ENCODE measurements at places on chromosomes 1 and 21.

GRCh38 chr1:231727171-231727570 lies 100.6 kb downstream of the DISC1 start:
- DNase-seq: no peak

- no peak for DNase-seq
Measured at GRCh38 chr1:81803431-81804110, 2.8 kb downstream of the ADGRL2 start.

- no peak for DNase-seq
Measured at GRCh38 chr1:86718786-86719185, 14.4 kb downstream of the SH3GLB1 start.

DNA sequence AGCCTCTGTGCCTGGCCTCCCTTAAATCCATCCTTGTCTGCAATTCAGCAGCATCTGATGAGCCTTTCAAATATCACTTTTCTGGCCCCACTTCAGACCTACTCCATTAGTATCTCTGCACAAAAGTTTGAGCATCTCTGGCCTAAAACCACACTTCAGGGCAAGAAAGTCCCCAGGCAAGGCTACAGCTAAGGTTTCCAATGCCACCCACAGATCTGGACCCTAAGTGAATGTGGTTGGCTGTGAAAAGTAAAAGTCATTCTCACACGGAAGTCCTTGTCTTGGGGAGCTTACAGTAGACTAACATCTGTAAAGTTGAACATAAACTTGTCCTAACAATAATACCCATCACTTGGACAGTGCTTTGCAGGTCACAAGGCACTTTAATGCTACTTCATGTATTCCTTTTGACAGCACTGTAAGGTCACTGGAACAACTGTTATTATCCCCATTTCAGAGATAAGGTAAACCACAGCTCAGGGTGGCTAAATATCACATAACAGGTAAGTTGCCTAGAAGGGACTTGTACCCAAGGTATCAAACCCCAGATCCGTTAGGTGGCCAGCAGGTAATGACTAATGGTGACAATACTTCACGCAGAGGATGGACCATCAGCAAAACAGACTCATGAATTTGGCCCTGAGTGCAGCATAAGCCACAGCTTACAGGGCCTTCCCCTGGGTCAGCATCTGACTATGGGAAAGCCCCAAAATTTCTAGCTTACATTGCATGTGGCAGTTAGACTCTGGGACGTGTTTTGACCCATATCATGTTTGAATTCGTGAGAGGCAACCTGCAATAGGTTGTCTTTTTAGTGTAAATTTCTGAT lies 356.0 kb downstream of the HHAT start:
- no peak for DNase-seq

- no peak for DNase-seq
Measured at GRCh38 chr1:85142753-85143152, 58.1 kb downstream of the SYDE2 start.

Data from stimulated activated CD4-positive, alpha-beta T cell treated with anti-CD3 and anti-CD28 coated beads, Interleukin-12 subunit alpha, Interleukin-12 subunit beta, amount 100 ng/mL, for 24 hours (primary cell).